Naive thymus-derived CD4-positive, alpha-beta T cell (primary cell): ENCODE measurements at places on chromosomes 4 and X. TPM values are rescaled to one million over a fixed set of nuclear protein-coding genes. Genes with fewer than 3 reads are reported as not detected.
A peak's percentile ranks its signal among the peaks of the same experiment; 100 is the strongest.

Gene TLR6
- total RNA-seq = 4.1 and 4.6 TPM in 2 replicates

DNA sequence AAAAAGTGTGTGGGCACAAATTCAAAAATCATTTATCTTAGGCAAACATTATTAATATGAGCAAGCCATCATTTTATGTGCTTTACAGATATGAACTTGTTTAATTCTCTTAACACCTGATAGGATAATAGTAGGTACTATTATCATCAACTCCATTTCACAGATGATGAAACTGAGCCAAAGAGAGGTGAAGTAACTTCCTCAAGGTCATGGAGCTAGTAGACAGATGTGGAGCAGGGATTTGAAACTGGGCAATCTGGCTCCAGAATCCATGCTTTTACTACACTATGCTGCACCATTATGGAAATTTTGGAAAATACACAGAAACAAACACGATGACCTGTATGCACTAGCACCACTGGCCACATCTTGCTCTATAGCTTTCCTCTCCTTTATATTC lies 1.0 kb upstream of the PIN4 start:
- no peaks in the 10 kb centered on the region for H3K36me3 ChIP-seq

- DNase-seq = no peak
- no peak overlapping the region for H3K27ac ChIP-seq
- H3K4me1 ChIP-seq = no peaks in the 10 kb centered on the region
- no peak overlapping the region for H3K4me3 ChIP-seq
- no peaks in the 10 kb centered on the region for H3K36me3 ChIP-seq
Observed at GRCh38 chrX:12307961-12308360, 169.7 kb downstream of the FRMPD4 start.

GRCh38 chr4:143443728-143444127 lies 69.8 kb upstream of the SMARCA5 start:
- H3K36me3 ChIP-seq = no peaks in the 10 kb centered on the region
- no peak overlapping the region for H3K27ac ChIP-seq
- no peak for DNase-seq
- H3K4me1 ChIP-seq = no peaks in the 10 kb centered on the region
- H3K27me3 ChIP-seq = no peaks in the 10 kb centered on the region

Gene NOX1
- not detected for total RNA-seq

- H3K36me3 ChIP-seq = no peaks in the 10 kb centered on the region
Observed at GRCh38 chrX:54213603-54214002, 30.5 kb upstream of the FAM120C start.

GRCh38 chrX:20974326-20974725 lies 399.9 kb upstream of the CNKSR2 start:
- H3K27me3 ChIP-seq = no peaks in the 10 kb centered on the region
- H3K36me3 ChIP-seq = no peaks in the 10 kb centered on the region

GRCh38 chr4:88822034-88822789 lies 124.6 kb upstream of the NAP1L5 start:
- H3K4me3 ChIP-seq = peak overlapping the region; percentile 62
- no peaks in the 10 kb centered on the region for H3K27me3 ChIP-seq
- no peak for DNase-seq
- peaks cover 13% of the 10 kb centered on the region for H3K4me1 ChIP-seq

Gene NHSL2
- total RNA-seq = 17.0 TPM

- no peak overlapping the region for H3K27ac ChIP-seq
- H3K36me3 ChIP-seq = no peaks in the 10 kb centered on the region
- H3K4me1 ChIP-seq = no peaks in the 10 kb centered on the region
- no peak for DNase-seq
- H3K4me3 ChIP-seq = no peak overlapping the region
Observed at GRCh38 chr4:185322803-185323202, 72.9 kb downstream of the LRP2BP start.

Gene APEX2
- 24.6 and 25.2 TPM in 2 replicates for total RNA-seq

DNA sequence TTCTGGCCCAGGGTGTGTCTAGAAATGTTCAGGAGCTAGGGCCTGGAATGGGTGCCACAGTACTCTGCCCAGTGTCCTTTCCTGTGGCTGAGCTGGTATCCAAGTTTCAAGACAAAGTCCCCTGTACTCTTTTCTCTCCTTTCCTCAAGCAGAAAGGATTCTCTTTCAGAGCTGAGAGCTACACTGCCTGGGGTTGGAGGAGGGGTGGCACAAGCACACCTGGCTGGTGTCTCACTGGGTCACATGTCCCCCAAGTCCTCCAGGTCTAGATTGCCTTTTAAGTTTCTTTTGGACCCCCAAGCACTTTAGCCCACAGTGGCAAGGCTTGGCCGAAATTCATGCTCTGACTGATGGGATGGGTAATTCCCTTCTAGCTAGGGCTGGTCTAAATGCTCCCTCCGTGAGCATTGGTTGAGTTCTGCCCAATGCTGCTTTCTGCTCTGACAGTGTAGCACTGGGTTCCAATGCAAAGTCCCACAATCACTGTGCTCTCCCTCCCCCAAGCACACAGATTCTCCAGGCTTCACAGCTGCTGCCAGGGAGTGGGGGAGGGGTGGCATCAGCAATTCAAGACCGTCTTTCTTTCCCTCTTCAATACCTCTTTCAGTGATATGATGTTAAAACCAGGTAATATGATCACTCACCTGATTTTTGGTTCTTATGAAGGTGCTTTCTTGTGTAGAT lies 47.8 kb downstream of the BEX3 start:
- H3K27ac ChIP-seq = no peak overlapping the region
- DNase-seq = no peak
- H3K27me3 ChIP-seq = no peaks in the 10 kb centered on the region
- no peak overlapping the region for H3K4me3 ChIP-seq
- no peaks in the 10 kb centered on the region for H3K4me1 ChIP-seq
- no peaks in the 10 kb centered on the region for H3K36me3 ChIP-seq

Gene CTAG2
- not detected for total RNA-seq

DNA sequence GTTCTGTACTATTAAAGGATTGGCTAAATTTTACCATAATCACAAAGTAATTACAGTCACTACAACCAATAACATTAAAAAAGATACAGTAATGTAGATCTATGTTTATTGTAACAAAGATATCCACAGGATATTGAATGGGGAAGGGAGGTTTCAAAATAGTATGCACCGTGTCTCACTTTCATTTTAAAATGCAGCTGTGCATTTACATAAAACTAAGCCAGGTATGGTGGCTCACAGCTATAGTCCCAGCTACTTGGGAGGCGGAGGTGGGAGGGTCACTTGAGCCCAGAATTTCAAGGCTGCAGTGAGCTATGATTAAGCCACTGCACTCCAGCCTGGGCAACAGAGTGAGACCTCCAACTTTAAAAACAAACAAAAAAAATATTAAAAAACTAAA lies 8.5 kb downstream of the SRP72 start:
- no peak overlapping the region for H3K4me3 ChIP-seq
- H3K36me3 ChIP-seq = peaks cover 89% of the 10 kb centered on the region
- no peak overlapping the region for H3K27ac ChIP-seq
- no peaks in the 10 kb centered on the region for H3K27me3 ChIP-seq
- H3K4me1 ChIP-seq = no peaks in the 10 kb centered on the region

GRCh38 chr4:16169490-16169889 lies 56.8 kb downstream of the TAPT1 start:
- peaks cover 6% of the 10 kb centered on the region for H3K36me3 ChIP-seq
- no peaks in the 10 kb centered on the region for H3K27me3 ChIP-seq
- no peaks in the 10 kb centered on the region for H3K4me1 ChIP-seq

- no peaks in the 10 kb centered on the region for H3K4me1 ChIP-seq
- no peak overlapping the region for H3K4me3 ChIP-seq
Observed at GRCh38 chrX:9249051-9249846, 215.3 kb upstream of the FAM9B start.

- no peaks in the 10 kb centered on the region for H3K36me3 ChIP-seq
- no peak for DNase-seq
- H3K27me3 ChIP-seq = no peaks in the 10 kb centered on the region
- H3K27ac ChIP-seq = no peak overlapping the region
Observed at GRCh38 chr4:42167709-42168108, 15.3 kb upstream of the BEND4 start.

DNA sequence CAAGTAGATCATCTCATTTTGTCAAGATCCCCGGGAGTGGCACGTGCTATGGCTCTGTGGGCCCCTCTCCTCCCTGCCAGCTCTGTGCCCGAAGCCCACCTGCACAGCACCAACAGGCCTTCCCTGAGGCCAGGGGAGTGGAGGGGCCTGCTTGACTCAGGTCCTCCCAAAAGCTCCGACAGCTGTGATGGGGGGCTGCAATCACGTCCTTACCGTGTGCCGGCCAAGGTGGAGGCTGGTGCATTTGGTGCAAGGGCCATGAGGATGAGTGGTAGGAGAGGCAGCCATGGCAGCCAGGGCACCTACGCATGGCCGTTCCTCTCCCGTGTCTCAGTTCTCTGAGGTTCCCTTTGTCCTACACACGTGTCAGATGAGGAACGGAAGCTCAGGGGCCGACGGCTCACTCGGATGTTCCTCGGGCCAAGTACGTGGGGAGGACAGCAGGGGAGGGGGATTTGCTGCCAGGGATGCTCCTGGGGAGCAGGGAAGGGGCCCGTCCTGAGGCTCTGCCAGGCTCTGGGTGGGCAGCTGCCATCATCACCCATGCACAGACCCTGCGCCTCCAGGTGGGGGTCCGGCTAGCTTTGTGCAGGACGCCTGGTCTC lies 95.8 kb downstream of the HMX1 start:
- no peaks in the 10 kb centered on the region for H3K36me3 ChIP-seq
- no peak overlapping the region for H3K4me3 ChIP-seq
- DNase-seq = no peak
- no peaks in the 10 kb centered on the region for H3K27me3 ChIP-seq
- H3K27ac ChIP-seq = no peak overlapping the region

Gene RAB39B
- total RNA-seq = 12.8 TPM

DNA sequence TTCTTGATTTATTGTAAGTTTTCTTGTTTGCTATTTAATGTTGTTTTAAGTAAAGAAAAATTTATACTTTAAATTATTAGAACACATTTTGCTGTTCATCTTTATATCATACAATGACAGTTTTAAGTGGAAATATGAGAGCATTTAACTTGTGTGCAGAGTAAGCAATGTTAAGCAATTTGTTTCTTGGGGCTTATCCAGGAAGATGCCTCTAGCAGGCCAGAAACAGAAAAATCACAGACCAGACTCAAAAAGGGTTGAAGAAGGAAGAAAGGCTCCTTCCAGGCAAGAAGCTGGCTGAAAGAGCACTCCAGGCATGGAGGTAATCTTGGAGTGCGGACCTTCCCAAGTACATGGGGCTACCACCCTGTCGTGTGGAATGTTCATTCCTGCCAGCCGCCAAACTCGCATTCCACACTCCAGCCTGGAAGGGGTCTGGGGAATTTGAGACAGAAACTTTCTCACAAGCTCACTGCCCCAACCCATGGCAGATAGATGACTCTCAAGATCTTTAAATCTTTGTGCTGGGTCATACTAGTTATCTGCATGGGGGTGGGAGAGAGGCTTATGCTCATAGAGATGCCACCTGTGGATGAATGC lies 1521.3 kb upstream of the AGA start:
- no peak overlapping the region for H3K27ac ChIP-seq
- no peak overlapping the region for H3K4me3 ChIP-seq
- no peaks in the 10 kb centered on the region for H3K4me1 ChIP-seq
- no peak for DNase-seq
- H3K36me3 ChIP-seq = no peaks in the 10 kb centered on the region
- no peaks in the 10 kb centered on the region for H3K27me3 ChIP-seq

Gene CT47A1
- not detected for total RNA-seq

- no peak overlapping the region for H3K4me3 ChIP-seq
- peaks cover 5% of the 10 kb centered on the region for H3K4me1 ChIP-seq
- no peak overlapping the region for H3K27ac ChIP-seq
- no peak for DNase-seq
Observed at GRCh38 chr4:38001927-38002326, 41.7 kb downstream of the PTTG2 start.

GRCh38 chr4:1057403-1057745 lies 45.9 kb downstream of the FGFRL1 start:
- H3K27me3 ChIP-seq = no peaks in the 10 kb centered on the region
- H3K4me3 ChIP-seq = no peak overlapping the region
- H3K36me3 ChIP-seq = no peaks in the 10 kb centered on the region
- no peak for DNase-seq
- H3K27ac ChIP-seq = no peak overlapping the region
- H3K4me1 ChIP-seq = peaks cover 13% of the 10 kb centered on the region

Gene CXCL11
- total RNA-seq = not detected

- no peaks in the 10 kb centered on the region for H3K36me3 ChIP-seq
- H3K27me3 ChIP-seq = no peaks in the 10 kb centered on the region
- no peak overlapping the region for H3K4me3 ChIP-seq
- DNase-seq = no peak
Observed at GRCh38 chr4:139567159-139567870, 11.3 kb upstream of the SETD7 start.

Gene PHEX
- total RNA-seq = 0.12 and 0.15 TPM in 2 replicates

Gene EMCN
- not detected for total RNA-seq

- H3K4me3 ChIP-seq = no peak overlapping the region
- H3K27me3 ChIP-seq = no peaks in the 10 kb centered on the region
- no peak for DNase-seq
- H3K36me3 ChIP-seq = no peaks in the 10 kb centered on the region
- no peak overlapping the region for H3K27ac ChIP-seq
Observed at GRCh38 chr4:5048721-5049120, 2.6 kb upstream of the STK32B start.

DNA sequence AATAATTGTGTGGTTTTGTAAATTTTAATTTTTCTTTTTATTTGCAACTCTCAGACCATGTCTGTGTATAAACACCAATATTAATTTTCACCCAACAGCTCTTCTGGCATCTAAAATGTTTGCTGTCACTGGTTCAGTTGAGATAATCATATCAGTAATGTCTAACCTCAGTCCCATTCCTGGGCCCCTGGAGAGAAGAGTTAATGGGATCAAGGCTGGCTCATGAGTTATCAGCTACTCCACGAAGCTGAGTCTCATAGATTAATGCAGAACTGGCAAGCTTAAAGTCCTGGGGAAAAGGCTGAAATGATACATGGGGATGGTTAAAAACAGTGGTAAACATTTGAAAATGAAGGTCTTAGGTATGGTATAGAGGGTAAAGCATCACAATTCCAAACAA lies 28.4 kb upstream of the TSPAN5 start:
- no peaks in the 10 kb centered on the region for H3K27me3 ChIP-seq
- H3K4me3 ChIP-seq = no peak overlapping the region
- peaks cover 36% of the 10 kb centered on the region for H3K4me1 ChIP-seq
- H3K27ac ChIP-seq = no peak overlapping the region
- H3K36me3 ChIP-seq = no peaks in the 10 kb centered on the region

DNA sequence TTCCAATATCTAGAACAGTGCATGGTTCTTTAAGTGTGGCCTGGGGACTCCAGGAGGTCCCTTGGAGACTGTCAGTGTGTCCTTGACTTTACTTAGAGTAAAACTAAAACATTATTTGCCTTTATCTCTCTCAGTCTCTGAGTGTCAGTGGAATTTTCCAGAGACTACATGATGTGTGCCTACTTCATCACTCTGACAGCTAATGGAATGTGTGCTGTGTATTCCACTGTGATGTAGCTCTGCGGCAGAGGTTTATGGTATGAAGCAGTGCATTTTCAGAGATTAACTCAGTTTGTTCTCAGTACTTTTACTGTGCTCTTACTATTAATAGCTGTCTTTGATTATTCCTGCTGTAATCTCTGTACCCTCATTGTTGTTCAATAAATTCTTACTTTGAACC lies 85.6 kb downstream of the MANBA start:
- no peaks in the 10 kb centered on the region for H3K4me1 ChIP-seq
- H3K36me3 ChIP-seq = no peaks in the 10 kb centered on the region
- DNase-seq = no peak
- H3K27me3 ChIP-seq = no peaks in the 10 kb centered on the region
- no peak overlapping the region for H3K4me3 ChIP-seq
- H3K27ac ChIP-seq = no peak overlapping the region
